Purkinje cell (primary cell): ENCODE measurements at places on chromosomes 12 and 14. TPM values are rescaled to one million over a fixed set of nuclear protein-coding genes. Genes with fewer than 3 reads are reported as not detected.

Gene LGR5
- not detected in 2 replicates for polyA plus RNA-seq

Gene GNB3
- 0.29 and 1.1 TPM in 2 replicates for polyA plus RNA-seq

Gene CISTR
- polyA plus RNA-seq = 0.62 TPM in 1 of 2 replicates, not detected in the other

Gene AACS
- 10.8 and 14.1 TPM in 2 replicates for polyA plus RNA-seq

Gene FOXN4
- 0.40 TPM in 1 of 2 replicates, not detected in the other for polyA plus RNA-seq
